ENCODE measurements at places on chromosomes 2 and 18.
A peak's percentile ranks its signal among the peaks of the same experiment; 100 is the strongest.

GRCh38 chr2:63654959-63655358 lies 66.2 kb downstream of the MDH1 start:
- peak; percentile 11 for DNase-seq

GRCh38 chr2:48450936-48451602 lies 78.9 kb upstream of the STON1 start:
- DNase-seq: no peak

GRCh38 chr18:76013057-76013456 lies 482.0 kb downstream of the ZNF516 start:
- no peak for DNase-seq

- no peak for DNase-seq
Observed at GRCh38 chr2:5695654-5696403, 3.6 kb downstream of the SOX11 start.

DNA sequence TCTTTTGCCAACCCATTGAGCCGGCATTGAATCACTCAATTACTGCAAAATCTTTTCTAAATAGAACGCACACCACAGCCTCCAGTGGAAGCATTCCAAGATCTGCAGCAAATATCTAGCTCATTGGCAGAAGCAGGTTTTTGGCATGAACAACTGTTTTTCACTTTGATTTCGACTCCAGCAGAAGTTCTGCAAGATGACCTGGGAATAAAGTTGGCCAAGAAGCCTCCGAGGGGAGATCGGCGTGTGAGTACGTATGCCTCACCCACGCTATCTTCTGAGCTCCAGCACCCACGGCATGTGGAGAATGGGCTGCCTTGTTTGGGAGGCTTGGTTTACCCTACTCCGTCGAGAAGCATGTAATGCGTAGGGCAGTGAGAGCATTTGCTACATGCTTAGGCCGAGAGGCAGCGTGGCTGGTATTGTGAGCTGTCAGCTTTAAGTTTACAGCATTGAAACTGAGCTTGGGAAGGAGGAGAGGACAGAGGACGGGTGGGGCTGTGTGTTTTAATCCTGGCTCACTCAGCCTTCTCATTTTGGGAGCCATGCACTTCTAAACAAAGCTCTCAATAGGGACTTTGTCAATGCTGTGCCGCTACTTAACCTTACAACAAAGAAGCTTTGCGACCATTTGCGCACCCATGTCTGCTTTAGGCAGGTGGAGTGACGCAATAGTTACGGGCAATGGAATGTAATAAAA lies 10.5 kb downstream of the PCARE start:
- no peak for DNase-seq

DNA sequence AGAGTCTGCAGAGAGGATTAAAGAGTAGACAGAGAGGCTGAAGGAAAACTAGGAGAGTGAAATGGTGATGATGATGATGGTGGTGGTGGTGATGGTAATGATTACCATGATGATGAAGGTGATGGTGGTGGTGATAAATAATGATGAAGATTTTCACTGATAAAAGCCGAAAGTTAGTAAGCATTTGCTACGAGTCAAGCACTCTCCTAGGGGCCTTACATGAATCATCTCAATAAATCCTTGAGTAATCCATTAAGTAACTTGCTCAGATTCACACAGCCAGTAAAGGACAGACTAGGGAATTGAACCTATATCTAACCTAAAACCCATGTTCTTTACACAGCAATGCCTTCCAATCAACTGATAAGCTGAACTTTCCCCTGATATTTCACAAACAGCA lies 106.7 kb upstream of the PGAP1 start:
- DNase-seq: no peak

DNA sequence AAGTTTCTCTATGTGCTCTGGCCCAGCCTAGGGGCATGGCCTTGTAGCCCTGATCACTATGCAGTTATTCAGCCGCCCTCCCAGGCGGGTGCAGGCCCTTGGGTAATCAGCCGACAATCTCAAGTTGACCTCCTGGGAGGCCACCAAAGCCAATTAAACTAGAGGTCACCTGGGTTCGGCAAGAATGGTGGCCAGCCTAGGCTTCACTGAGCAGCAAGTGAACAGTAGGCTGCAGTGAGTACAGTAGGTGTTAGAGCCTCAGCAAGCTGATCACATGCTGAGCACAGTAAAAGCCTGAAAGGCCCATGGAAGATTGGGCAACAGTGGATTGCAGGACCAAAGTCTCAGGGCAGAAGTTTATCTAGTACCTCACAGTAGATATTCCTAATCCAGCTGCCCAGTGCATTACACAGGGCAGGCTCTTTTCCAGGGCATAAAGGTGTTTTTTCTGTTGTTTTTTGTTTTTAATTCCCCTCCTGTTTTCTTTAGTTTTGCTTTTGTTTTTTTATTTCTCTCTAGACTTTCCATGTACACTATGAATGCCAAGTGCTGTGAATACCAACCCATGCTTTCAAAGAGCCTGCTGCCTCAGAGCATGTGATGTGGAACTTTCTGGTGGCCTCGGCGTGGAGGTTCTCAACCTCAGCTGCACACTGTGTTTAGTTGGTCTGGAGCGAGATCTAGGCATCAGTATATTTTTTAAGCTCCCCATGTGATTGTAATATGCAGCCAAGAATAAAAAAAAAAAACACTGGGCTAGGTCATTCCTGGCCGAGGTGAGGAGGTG lies 55.9 kb upstream of the ATL2 start:
- no peak for DNase-seq

Measured in stimulated activated CD4-positive, alpha-beta T cell treated with anti-CD3 and anti-CD28 coated beads, Interleukin-12 subunit alpha, Interleukin-12 subunit beta, amount 100 ng/mL, for 48 hours (primary cell).